ENCODE measurements at places on chromosomes 7 and 10. TPM values are rescaled to one million over a fixed set of nuclear protein-coding genes. Genes with fewer than 3 reads are reported as not detected.

MRPS17 gene
- total RNA-seq = 8.9 TPM

TBC1D12 gene
- 45.0 TPM for total RNA-seq

ELOVL3 gene
- 0.66 TPM for total RNA-seq

TAS2R41 gene
- total RNA-seq = not detected

FFAR4 gene
- not detected for total RNA-seq

COL28A1 gene
- 5.5 TPM for total RNA-seq

GARIN1A gene
- total RNA-seq = 0.49 TPM

SPAM1 gene
- not detected for total RNA-seq

VPS37D gene
- 14.6 TPM for total RNA-seq

BAIAP2L1 gene
- 4.6 TPM for total RNA-seq

SUV39H2 gene
- 31.0 TPM for total RNA-seq

EGR2 gene
- 2.3 TPM for total RNA-seq

RET gene
- total RNA-seq = 4.5 TPM

KIN gene
- 13.8 TPM for total RNA-seq

EVX1 gene
- total RNA-seq = not detected

OGDHL gene
- total RNA-seq = 15.8 TPM

HOXA9 gene
- total RNA-seq = not detected

CDC14C gene
- total RNA-seq = 0.22 TPM

CALHM2 gene
- total RNA-seq = 12.4 TPM

GPR141 gene
- 1.9 TPM for total RNA-seq

RAB19 gene
- total RNA-seq = 0.93 TPM
